ENCODE measurements at places on chromosomes 3 and 15.

DNA sequence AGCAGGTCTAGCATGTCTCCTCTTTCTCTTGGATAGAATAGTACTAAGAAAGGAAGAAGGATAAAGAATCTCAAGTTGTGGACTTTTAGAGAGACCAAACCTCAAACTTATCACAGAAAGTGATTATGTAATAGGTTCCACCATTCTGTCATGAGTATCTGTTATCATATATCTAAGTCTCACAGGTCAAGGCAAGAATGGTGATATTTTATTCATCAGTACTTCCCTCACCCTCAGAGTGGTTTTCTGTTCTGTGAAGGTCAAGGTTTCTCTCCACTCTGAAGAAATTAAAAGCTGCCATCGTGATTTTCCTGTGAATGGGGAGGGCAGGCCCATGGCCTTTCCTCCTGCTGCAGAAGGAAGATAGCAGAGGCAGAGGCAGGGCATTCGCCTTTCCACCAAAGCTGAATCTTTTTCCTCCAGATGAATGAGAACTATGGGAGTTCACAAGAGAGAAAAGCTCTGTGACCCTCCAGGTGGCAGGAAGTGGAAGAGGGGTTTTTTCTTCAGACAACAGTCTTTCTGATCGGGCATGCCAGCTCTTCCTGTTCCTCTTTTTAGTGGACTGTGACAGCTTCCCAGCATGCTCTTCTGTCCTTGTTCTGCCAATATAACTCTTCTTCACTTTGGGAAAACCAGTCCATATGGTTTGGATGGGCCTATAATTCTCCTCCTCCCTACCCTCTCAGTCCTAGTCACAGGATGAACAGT, 37.1 kb upstream of the CCK start:
- no peak for DNase-seq

DNA sequence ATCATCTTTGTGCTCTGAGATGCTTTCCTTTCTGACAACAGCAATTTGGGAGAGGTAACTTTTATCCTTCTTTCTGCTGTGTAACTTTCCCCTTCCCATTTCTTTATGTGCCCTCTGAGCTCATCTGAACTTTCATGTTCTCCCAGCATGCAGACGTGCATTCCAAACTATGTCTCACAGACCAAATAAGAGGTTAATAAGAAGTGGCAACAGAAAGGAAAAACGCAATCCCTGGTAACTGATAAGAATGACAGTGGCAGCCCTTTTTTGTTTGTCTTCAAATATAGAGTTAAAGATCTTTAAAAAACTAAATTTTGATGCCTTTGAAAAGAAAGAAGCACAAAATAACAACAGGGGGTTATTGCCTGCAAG, 533.4 kb downstream of the FOXP1 start:
- no peak for DNase-seq

DNA sequence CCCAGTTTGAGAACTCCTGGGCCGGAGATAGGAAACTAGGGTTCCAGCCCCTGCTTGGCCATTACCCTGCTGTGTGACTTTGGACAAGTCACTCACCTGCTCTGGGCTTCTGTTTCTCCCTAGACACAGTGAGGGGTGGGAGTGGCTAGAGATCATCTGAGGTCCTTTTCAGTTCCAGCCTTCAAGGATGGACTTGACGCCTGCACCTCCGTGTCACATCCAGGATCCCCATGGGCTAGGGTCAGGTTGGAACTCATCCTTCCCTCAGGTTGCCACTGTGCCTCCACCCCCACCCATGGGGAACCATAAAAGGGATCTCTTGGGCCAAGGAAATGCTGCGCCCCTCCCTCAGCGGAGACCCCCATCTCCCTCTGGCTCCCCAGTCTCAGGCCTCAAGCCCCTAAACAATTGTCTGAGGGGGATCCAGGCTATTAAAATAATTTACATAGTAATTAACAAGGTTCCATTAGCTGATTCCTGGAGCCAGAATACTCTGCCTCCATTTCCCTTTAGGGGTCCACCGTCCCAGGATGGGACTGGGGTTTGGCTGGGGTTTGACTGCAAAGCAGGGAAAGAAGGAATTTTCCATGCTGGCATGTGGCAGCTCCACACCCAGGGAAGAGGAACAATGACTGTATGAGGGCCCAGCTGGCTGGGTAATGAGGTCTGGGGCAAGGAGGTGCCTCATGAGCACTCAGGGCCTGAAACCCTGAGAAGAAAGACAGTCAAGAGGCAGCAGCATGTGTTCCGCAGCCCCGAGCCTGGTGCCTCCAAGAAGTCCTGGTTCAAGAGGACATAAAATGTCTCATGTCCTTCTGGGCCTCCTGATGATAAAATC, 177.7 kb downstream of the SMAD6 start:
- DNase-seq, result no peak

- DNase-seq, result no peak
Observed at GRCh38 chr3:7447197-7447769, 586.4 kb downstream of the GRM7 start.

DNA sequence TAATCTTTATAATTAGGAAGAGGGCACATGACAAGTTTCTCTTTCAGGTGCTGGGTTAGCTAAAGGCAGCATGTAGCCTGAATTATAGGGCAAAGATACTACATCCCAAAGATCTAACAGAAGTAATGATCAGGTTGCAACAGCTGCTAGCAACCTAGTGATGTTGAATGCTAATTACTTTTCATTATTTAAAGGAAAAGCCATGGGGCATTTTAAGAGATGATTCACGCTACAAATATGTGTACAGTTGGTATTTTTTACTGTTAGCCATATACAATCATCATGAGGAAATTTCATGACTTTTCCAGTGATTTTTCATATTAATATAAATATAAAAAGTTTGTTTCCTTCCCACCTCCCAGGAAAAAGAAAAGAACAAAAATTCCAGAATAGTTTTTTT, 43.0 kb downstream of the NEK10 start:
- no peak for DNase-seq

GRCh38 chr15:62618846-62619504, 423.6 kb upstream of the TPM1 start:
- DNase-seq, result no peak

GRCh38 chr15:63531586-63531985, 27.2 kb downstream of the USP3 start:
- no peak for DNase-seq

DNA sequence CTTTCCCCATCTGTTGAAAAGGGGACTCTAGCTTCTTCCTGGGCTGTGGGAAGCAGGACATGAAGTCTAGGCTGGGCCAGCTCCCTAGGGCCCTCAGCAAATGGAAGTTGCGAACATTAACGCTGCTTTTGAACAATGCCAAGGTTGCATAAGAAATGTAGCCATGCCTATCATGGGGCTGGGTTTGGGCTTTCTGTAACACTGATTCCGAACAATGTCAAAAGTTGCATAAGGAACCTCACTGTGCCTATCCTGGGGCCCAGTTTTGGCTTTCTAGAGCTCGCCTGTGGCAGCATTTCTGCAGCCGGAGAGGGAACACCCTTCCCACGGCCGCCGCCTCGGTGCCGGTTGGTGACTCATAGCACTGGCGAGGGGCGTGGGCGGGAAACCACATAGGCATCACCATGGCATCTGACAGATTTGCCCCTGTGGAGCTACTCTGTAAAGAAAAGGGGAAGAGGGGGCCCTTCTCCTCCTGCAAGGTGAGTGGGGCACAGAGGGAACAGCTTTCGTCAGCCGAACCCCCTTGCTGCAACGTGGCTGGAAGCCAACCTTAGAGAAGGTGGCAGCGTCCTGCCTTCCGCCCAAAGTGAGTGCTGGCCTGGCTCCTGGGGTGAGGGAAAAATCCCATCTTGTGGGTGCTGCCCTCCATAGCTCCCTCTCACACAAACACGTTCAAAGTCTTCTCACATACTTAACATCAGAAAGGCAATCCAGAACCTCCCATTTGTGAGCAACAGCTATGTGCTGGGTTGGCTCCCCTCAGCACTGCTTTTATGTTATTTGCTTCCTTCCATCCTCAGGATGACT, 46.6 kb upstream of the ATP2B2 start:
- no peak for DNase-seq

GRCh38 chr3:3800080-3800455, 837 bp downstream of the LRRN1 start:
- no peak for DNase-seq

DNA sequence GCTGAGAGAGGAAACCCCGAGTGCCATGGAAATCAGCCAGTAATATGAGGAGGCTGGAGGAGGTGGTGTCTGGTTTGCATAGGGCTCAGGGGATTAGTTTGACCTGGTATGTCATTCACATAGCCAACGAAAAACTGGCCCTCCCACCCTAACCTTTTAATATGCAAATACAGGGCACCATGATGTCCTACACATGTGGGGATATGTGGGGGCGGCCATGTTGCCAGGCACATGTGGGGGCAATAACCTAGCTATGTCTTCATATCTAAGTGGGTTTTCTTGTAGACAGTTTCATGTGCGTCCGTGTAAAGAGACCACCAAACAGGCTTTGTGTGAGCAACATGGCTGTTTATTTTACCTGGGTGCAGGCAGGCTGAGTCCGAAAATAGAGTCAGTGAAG, 110.1 kb downstream of the MOBP start:
- no peak for DNase-seq

DNA sequence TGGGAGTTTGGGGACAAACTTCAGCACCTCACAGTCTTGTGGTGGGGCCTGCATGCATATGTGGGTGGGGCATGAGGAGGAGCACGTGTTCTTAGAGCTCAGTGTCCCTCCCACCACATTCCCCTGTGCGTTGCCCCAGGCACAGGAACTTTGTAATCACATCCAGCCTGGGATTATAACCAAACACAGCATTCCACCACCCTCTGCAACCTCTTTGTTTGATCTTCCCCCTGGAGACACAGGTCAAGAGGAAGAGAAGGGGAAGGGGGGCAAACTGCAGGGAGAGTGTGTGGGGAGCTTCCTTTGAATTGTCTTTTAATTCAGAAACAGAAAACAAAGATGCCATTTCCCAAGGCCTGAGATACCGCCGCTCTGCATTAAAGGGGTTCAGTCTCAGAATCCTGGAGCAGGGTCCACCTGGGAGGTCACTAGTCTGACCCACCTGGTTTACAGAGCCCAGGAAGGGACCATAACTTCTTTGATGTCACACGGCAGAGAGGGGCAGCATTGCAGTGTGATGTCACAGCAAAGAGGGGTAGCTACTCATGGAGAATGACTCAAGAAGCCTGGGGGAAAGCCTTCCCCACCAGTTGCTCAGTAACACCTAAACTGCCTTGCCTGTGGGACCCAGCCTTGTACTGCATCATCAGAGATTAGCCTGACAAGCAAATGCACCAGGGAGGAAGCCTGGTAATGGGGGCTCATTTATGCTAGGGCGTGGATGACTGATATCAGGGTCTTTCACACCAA, 106.3 kb upstream of the RNU6-1 start:
- peak; percentile 20 for DNase-seq

- DNase-seq, result no peak
Observed at GRCh38 chr15:39665629-39666250, 84.9 kb downstream of the THBS1 start.

DNA sequence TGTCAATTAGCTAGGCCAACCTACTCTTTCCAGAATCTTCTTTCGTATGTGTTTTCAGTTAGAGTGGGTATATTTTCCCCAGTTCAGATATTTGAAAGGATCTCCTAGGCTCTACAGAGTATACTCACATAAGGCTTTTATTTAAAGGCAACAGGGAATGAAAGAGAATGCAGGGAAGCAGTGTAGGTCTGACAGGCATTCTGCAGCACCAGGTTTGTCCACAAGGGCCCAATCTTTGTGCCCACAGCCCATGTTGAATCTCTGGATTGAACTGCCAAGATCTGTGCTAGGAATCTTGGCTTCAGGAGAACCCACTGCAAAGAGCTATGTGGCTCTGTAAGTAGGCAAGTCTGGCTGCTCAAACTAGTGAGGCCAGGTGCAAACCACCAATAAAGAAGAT, 24.2 kb upstream of the GALNT15 start:
- DNase-seq, result no peak

DNA sequence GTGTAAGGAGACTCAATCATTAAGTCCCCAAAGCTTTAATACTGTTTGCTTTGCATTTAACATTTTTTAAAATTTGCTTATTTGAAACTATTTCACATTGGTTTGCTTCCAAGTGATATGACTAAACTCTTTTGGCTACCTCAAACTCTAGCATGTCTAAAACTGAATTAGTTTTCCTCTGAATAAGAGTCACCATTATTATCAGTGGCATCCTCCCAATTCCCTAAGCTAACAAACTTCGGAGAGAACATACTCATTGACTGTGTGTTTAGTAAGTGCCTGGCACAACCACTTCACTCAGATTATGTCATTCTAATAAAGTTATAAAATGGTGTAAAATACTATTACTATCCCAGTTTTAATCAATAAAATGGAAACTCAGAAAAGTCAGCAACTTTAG, 21.9 kb downstream of the ATOSA start:
- DNase-seq, result peak; percentile 68

- DNase-seq, result peak; percentile 85
Observed at GRCh38 chr15:64134345-64134829, 17.1 kb upstream of the SNX22 start.

DNA sequence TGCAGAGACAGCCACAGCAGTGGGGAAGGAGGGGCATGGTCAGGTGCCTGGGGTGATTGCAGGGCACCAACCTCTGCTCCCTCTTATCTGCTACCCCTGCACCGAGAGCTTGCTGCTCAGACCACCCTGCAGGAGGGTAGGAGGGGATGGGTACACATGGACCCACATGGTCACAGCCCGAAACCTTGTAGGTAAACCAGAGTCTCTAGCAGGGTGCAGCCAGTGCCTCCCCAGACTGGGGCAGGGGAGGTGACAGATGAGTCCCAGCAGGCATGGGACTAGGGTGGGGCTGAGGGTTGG, 49.2 kb downstream of the FAH start:
- DNase-seq, result no peak

DNA sequence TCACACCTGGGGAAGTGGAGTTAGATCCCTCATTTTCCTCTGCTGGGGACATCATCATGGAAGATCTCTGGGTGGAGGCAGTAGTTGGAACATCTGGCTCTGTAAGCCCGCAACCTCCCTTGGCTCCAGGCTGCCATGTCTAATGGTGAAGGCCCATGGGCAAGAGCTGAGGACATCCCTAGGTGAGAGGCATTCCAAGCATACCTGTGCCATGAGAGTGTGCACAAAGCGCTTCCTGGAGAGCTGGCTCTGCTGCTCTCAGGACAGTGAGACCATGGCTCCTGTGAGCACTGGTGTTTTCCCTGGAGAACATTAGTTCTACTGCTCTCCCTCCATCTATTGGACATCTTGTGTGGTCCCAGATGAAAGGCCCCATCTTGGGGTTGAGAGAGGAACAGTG, 7.7 kb downstream of the MAPKAPK3 start:
- DNase-seq, result no peak

DNA sequence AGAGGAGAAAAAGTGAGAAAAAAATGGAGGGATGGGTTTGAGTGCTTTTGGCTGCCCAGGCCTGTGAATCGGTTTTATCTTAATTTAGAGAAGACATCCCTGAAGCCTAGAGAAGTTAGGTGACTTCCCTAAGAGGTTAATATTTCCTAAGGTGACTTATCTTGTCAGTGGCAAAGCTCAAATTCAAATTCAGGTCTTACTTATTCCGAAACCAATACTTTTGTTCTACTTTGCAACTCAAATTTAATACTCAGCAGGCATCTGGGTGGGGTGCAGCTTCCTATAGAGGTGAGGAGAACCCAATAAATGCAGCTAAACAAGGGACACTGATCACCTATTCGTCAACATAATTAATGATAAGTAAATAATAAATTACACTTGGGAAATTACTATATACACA, 54.9 kb upstream of the MYRIP start:
- DNase-seq, result no peak

GRCh38 chr3:52221563-52222318, 3.7 kb downstream of the TLR9 start:
- DNase-seq, result no peak
